ENCODE measurements at places on chromosomes 3 and 15. TPM values are rescaled to one million over a fixed set of nuclear protein-coding genes. Genes with fewer than 3 reads are reported as not detected.

DNA sequence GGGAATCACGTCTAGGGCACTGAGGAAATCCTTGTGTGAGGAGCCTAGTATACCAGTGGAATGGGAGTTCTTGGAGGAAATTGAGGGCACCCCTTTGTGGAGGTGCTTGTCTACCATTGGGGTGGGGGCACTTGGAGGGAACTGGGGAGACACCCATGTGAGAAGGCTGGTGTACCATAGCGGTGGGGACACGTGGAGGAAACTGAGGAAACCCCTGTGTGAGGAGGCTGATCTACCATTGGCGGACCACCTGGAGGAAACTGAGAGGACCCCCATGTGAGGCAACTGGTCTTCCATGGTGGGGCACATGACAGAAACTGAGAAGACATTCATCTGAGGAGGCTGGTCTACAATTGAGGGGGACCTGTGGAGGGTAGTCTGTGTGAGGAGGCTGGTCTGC lies 164.5 kb downstream of the FBLN2 start:
- no peak for DNase-seq

- no peak for DNase-seq
These were observed 4.9 kb downstream of the LEKR1 start for GRCh38 chr3:156831006-156831405.

- DNase-seq, result no peak
These were observed 148.9 kb downstream of the PLCL2 start for GRCh38 chr3:17033516-17034168.

DNA sequence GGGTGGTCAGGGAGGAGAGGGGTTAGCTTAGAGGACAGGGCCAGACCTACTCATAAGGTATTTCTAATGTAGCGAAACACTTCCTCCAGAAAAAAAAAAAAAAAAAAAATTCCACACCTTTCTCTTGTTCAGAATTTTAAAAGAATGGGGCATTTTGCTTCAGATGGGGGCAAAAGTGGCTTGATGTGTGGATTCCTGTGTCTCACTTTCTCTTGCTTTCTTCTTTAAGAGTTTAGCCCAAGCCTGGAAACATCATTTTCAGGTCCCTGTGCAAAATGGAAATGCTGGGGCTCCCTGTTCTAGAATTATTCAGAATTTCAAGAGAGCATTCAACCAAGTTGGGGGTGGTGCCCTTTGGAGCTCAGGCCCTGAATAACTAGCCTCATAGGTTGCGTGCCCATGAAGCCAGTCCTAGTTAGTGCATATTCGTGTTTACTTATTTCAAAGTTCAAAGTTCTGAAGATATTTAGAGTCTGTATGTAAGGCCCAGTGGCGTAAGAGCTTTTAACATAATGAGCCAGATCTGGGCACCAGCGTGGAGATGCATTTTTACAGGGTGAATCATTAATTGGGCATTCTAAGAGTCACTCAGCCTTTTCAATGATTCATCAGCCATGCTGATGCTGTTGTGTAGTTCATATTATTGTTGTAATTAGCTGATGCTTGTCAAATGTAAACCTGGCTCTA lies 104.5 kb downstream of the RPLP1 start:
- DNase-seq, result no peak

Gene CHMP2B
- 29.3 TPM for total RNA-seq

Data from frontal cortex (tissue), 4 donors.